ENCODE measurements at places on chromosomes 7 and 10.

DNA sequence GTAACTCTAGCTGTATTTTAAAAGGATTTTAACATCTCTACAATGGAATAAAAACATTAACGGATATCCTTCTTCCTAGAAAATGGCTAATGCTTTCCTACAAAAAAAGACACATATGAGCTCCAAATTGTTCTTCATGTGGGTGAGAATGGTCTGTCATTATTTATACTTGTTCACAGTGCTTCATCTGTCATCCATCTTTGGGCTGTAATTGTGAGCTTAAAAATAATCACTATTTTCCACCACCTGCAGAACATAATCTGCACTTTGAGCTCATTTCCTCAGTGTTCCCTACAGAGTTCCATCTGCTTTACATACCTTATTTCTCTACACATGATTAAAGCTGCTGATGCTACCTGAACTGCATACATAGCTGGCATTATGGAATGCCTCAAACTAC lies 979.1 kb upstream of the C7orf33 start:
- DNase-seq, result no peak

GRCh38 chr7:90266808-90267207 lies 21.8 kb downstream of the CFAP69 start:
- no peak for DNase-seq

- no peak for DNase-seq
Observed at GRCh38 chr10:27485368-27485767, 18.7 kb upstream of the RAB18 start.

DNA sequence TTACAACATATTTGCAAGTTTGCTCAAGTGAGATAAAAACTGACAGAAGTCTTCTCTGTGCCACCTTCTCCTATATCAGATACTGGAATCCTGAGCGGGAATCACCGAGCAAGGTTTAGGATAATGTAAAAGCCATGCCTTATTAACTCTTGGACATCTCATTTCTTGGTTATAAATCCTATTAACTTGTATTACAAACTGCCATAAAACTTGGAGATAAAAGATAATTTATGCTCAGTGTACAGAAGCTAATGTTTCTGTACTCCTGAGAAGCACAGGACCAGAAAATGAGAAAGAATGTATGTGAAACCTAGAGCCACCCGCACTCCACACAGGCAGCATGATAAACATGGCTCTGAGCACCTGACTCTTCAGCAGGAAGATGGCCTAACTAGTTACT lies 181.2 kb upstream of the NOBOX start:
- no peak for DNase-seq

DNA sequence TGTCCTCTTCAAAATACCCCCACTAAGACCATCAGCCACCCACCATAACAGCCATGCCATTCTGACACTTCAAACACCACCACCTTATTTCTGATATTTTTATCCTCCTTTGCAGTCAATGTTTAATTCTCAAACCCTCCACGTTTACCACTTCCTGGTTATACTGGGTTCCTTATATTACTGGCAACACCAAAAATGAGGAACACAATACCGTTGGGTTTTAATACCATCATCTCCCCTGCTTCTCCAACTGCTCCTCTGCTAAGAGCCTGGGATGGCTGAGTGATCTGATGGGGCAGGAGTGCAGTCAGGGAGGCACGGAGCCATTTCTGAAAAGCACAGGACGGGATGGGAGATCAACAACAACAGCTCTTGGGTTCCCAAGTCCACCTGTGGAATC lies 140.5 kb downstream of the CHCHD3 start:
- DNase-seq, result no peak

DNA sequence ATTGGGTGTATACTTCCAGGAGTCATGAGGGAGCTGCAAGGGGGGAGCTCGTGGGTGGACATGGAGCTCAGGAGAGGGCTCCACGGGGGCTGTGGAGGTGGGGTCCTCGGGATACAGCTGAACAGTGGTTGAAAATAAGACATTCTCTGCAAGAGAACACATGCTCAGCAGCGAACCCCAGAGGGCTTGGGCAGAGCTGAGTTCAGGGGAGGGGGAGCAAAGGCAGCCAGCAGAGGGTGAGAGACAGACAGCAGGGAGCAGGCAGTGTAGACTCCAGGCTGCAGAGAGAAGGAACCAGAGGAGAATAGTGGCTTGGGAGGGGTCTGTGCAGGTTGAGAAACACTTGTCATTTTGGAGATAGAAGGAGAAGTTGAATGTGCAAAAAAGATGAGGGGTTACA lies 73.0 kb upstream of the LRRC18 start:
- no peak for DNase-seq

DNA sequence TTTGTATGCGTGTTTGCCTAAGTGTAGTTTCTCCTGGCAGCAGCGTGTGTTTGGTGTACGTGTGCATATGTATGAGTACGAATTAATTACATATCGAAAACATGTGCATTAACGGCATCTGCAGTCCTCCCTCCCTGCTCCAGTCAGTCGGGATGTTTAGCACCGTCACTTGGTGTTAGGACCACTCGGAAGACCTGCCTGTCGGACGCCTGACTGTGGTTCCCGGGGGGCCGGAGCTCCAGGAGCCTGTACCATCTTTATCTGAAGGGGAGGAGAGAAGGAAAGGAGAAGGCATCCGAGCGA lies 1.1 kb upstream of the CNTNAP2 start:
- DNase-seq, result no peak

GRCh38 chr10:102540023-102540422 lies 36.3 kb downstream of the SUFU start:
- peak; percentile 4 for DNase-seq

- DNase-seq, result no peak
Observed at GRCh38 chr10:102280397-102281101, 35.2 kb downstream of the GBF1 start.

GRCh38 chr10:7488418-7488829 lies 77.6 kb upstream of the SFMBT2 start:
- no peak for DNase-seq

DNA sequence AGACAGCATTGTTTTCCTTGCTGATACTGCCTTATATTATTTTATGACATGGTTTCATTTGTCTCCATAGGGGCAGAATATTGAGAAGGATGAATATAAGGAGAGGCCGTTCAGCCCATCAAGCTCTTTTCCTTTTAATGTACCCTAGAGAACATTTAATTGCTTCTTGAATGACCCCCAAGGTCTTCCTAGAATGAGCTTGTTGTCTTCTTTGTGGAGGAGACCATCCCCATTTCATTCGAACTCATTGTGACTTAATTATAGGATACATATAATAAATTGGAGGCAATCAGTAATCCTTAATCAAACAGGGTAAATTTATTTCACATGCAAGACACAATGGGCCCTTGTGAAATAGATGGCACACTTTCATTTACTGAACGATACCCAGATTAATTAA lies 231.3 kb downstream of the MDFIC start:
- no peak for DNase-seq

GRCh38 chr10:35908451-35908850 lies 266.4 kb upstream of the FZD8 start:
- DNase-seq, result no peak

DNA sequence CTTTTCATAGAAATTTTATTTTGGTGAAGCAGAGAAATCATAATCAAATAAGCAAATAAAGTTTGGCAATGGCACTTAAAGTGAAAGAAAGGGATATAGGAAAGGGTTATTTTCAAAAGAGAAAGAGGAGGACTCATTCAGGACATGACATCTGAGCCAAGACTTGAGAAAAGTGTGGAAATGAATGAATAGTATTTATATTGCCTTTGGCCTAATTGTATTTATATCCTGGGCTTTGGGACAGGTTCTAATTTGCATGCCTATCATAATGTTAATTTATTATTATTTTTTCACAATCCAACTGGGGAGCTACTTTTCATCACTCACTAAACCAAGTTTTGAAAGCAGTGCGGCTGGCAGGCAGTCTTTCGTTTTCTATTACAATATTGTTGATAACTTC lies 376.8 kb downstream of the HGF start:
- DNase-seq, result no peak

GRCh38 chr10:47046321-47047126 lies 135.3 kb downstream of the PTPN20 start:
- no peak for DNase-seq

GRCh38 chr10:82463614-82464013 lies 588.6 kb downstream of the NRG3 start:
- DNase-seq, result no peak

GRCh38 chr10:5373307-5373706 lies 8.5 kb downstream of the UCN3 start:
- DNase-seq, result no peak

- DNase-seq, result no peak
Observed at GRCh38 chr10:98264378-98265065, 3.5 kb downstream of the LOXL4 start.

DNA sequence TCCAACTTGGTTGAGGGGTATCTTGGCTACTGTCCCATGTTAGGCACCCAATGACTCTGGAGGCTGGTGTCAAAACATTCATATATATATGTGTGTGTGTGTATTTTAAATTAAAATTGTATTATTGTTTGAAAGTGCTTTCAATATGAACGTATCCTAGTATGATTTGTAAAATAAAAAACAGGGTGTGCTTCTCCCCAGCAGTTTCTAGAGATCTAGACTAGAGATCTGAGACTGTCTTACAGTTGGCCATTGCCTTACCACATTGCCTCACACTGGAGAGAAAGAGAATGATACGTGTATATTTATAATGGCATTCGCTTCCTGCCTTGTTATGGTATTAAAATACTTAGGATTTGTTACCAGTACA lies 1.2 kb downstream of the BAG3 start:
- DNase-seq, result peak; percentile 36

DNA sequence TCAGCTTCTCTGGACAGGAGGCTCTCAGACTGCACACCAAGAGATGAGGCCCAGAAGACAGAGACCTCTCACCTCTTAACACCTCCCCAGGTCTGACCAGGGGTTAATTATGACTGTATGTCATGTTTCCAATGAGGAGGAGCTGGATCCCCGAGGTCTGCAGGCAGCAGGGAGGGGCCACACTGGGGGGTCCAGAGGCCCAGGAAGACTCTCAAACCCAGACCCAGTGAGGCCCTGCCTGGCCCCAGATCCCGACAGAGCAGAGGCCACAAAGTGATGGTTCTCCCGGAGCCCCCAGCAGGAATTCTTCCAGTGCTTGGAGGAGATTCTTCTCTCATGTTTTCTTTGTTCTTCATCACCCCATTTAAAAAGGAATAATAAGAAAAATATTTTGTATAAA lies 28.8 kb downstream of the PTPRN2 start:
- no peak for DNase-seq

- DNase-seq, result no peak
Observed at GRCh38 chr7:22429386-22429785, 70.6 kb downstream of the STEAP1B start.

DNA sequence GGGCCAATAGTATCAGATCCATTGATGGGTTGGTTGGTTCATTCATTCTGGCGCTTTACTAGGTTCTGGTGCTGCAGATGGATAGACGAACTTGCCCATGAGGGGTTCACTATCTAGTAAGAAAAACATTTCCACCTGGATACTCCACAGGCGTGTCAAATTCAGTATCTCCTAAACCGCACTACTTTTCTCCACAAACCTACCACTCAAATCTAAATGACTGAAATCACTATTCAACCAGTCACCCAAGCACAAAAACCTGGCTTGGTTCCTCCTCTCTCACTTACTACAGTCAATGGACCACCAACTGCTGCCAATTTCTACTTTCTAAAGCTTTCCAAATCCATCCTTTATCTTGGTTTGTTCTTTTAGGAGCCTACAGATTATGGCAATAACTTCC lies 572 bp downstream of the AGK start:
- DNase-seq, result no peak

- DNase-seq, result no peak
Observed at GRCh38 chr10:11894381-11895107, 71.4 kb downstream of the PROSER2 start.

- no peak for DNase-seq
Observed at GRCh38 chr7:71661671-71662224, 529.8 kb downstream of the GALNT17 start.

DNA sequence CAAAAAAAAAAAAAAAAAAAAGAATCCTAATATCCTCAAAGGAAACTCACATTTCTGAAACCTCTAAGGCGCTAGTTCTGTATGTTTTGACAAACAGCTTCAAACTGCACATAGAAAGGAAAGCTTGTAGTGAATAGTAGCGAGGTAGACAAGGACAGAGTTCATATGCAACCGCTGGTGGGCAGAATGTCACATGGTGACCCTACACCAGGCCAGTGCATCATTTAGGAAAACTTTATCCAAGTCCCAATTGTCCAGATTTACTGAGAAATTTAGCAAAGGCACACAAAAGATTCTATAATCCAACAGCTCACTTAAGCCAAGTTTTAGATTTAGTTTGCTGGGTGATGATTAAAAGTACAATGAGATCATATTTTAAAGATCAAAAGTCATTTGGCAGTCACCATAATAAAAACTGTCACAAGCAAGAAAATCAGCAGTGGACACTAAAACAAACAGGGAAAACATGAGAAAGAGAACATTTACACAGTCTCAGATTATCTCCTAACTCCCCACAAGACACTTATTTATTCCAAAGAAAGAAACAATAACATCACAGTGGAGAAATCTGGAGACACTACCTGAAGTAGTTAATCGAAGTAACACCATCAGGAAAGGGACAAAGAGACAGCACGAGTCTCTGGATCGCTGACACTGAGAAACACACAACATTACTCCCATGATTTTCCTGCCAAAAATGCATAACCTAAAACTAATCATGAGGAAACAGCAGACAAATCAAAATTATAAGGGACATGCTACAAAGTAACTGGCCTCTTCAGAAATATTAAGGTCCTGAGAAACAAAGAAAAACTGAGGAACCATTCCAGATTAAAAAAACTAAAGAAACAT lies 20.2 kb downstream of the FAM204A start:
- no peak for DNase-seq

DNA sequence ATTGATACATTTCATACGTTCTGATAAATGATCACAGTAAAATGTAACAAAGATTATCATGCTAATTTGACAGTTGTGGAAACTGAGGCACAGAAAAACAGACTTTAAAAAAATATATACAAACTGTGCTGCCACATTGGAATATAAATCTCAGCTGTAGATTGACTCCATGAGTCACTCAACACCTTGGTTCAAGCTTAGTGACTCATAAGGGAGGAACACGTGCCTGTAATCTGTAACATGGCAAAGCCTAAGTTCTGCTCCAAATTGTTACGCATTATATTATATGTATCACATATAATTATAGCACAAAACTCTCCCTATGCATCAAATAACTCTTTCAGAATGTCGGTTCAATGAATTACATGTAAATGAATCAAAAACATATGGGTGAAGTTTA lies 1047.5 kb downstream of the GATA3 start:
- no peak for DNase-seq
